Mucosa of descending colon (tissue), 3 donors: ENCODE measurements at places on chromosomes 4 and X.

- no peak for DNase-seq
Observed at GRCh38 chr4:105433421-105433820, 40.4 kb downstream of the PPA2 start.

DNA sequence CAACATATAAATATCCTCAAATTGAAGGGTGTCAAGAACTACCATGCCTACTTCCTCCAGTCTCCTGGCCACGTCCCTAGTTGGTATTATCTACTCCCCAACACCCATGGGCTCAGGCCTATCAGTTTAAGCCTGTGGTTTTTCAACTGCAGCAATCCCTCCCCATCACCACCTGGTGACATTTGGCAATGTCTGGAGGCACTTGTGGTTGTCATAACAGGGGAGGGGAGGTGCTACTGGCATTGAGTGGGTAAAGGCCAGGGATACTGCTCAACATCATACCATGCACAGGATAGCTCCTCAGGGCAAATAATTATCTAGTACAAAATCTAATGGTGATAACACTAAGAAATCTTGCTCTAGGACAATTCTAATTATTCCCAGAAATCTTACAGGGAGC lies 95.3 kb downstream of the COMMD8 start:
- no peak for DNase-seq

- no peak for DNase-seq
Observed at GRCh38 chr4:102554992-102555391, 53.8 kb downstream of the NFKB1 start.

DNA sequence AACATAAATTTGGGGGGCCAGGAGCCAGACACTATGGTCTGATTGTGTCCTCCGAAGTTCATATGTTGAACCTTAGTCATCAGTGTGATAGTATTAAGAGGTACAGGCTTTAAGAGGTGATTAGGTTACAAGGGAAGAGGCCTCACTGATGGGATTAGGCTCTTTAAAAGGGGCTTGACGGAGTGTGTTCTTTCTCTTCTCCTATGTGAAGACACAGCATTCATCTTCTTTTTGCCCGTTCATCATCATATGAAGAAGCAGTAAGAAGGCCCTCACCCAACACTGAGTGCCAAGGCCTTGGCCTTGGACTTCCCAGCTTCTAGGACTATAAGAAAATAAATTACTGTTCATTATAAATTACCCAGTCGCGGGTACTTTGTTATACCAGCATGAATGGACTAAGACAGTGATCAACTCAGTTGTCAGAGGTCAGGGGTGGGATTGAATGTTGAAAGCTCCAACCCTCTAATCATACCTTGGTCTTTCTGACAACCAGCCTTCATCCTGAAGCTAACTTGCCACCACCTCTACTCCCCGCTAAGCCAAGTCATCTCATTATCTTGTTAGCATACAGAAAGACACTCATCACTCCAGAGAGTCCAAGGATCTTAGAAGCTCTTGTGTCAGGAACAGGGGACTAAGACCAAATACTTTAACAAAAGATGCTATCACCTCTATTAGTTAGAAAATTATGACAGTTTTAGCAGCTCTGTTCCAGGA lies 543.4 kb upstream of the DIPK2B start:
- DNase-seq: no peak
